ENCODE measurements at places on chromosomes 7 and 10.

DNA sequence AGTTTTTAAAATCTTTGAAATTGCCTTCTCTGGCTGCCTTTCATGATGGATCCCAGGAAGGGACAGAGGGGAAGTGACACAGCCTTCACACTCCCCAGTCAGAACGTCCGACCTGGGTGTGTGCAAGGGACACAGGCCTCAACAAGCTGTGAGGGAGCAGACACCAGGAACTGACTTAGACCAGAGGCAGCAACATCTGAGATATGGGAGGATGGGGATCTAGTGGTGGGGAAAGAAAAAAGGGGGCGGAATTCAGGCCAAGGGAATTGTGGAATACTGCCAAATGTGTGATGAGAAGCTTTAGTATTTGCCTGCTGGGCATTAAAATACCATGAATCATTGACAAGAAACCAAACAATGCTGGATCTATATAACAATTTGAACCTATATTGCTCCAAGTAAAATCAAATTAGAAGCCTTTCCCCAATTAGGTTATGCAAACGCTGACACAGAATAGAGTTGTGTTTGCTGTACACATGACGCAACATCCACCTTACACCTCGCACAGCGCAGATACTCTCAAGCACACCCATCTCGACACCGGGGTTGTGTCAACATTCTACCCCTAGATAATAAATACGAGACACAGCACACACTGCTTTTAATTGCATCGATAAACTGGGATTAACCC lies 17.2 kb upstream of the MNX1 start:
- DNase-seq, result no peak

- no peak for DNase-seq
Observed at GRCh38 chr7:157477550-157478212, 140.9 kb downstream of the DNAJB6 start.

DNA sequence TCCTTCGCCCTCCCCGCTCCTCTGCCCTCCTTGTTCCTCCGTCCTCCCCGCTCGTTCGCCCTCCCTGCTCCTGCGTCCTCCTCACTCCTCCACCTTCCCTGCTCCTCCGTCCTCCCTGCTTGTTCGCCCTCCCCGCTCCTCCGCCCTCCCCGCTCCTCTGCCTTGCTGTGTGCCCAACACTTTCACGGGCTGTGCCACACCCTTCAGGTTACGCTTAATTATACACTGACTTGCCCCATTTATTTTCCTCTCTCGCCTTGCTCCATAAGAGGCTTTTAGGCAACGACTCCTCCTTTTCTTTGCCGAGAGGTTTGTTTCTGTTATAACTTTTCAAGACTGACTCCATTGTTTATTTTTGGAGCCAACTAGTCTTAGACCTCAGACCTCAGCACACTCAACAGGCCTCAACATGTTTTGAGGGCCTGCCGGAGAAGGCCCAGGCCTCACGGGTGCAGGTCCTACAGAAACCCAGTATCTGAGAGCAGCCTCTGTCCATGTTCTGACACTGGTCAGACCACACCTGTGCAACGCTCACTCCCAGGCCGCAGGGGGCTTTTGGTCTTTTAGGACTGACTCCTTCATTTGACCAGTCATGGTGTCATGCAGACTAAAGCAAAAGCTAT lies 18.2 kb upstream of the PRKAG2 start:
- DNase-seq, result no peak

- DNase-seq, result no peak
Observed at GRCh38 chr10:128097783-128098182, 28.4 kb downstream of the MKI67 start.

DNA sequence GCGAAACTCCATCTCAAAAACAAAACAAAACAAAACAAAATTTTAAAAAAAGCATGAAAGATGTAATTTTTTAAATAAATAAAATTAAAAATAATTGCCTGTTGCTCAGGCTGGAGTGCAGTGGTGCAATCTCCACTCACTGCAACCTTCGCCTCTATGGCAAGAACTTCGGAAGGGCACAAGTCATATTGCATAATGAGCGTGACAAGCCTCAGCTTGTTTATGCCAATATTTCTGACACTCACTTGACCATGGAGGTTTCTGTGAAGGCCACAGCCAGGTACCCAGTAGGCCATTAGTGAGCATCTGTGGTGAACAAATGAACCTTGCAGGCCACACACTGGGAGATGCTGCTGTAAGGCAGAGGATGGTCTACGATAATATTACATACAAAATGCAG lies 106.1 kb upstream of the KMT2C start:
- DNase-seq, result no peak

DNA sequence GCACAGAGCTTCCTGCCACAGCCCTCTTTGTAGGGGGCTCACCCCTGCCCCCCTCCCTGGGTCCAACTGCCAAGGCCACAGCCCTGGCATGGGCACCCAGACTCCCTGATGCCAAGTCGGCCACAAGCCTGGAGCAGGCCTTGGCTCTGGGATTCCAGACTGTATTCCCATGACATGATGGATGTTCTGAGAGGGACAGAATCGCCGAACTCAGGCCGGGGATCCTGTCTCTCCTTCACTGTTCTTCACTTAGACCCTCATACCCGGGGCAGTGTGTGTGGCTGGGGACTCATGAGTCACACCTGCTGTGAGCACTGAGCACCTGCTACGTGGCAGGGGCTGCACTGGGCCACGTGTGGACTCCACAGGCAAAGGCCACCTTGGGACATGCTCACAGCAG lies 7.9 kb downstream of the CALML5 start:
- no peak for DNase-seq

DNA sequence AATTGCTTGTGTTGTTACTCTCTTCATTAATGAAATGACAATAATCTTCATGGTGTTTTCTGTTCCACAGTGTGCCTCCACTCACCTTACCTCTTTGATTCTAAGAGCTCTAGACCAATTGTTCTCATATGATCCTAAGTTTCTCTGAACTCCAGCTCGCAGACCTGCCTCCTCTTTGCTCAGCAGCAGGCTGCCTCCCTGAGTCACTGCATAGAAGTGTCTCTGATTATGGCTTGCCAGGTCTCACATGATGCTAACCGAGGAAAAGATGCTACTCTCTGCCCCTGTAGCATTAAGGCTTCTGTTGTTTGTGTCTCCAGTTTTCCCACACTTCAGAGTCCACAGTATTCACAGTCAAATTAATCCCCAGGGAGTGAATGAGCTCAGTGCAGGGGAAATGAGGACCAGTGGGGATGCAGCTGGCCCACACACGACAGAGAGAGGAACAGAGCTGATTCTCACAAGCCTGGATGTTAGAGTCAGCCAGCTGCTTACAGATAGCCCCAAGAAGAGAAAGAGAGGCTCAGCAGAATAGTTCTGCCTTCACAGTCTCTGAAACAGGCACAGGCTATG lies 145.9 kb upstream of the EGR2 start:
- no peak for DNase-seq

- no peak for DNase-seq
Observed at GRCh38 chr7:135769005-135769802, 20.6 kb upstream of the FAM180A start.

DNA sequence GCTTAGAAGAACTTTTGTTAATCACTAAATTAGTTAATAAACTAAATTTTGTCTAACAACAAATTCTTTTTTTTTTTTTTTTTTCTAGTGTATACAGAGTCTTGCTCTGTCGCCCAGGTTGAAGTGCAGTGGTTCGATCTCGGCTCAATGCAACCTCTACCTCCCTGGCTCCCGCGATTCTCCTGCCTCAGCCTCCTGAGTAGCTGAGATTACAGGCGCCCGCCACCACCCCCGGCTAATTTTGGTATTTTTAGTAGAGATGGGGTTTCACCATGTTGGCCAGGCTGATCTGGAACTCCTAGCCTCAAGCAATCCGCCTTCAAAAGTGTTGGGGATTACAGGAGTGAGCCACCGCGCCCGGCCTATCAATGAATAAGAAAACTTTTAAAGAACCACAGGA lies 1.1 kb upstream of the IQUB start:
- DNase-seq, result no peak

DNA sequence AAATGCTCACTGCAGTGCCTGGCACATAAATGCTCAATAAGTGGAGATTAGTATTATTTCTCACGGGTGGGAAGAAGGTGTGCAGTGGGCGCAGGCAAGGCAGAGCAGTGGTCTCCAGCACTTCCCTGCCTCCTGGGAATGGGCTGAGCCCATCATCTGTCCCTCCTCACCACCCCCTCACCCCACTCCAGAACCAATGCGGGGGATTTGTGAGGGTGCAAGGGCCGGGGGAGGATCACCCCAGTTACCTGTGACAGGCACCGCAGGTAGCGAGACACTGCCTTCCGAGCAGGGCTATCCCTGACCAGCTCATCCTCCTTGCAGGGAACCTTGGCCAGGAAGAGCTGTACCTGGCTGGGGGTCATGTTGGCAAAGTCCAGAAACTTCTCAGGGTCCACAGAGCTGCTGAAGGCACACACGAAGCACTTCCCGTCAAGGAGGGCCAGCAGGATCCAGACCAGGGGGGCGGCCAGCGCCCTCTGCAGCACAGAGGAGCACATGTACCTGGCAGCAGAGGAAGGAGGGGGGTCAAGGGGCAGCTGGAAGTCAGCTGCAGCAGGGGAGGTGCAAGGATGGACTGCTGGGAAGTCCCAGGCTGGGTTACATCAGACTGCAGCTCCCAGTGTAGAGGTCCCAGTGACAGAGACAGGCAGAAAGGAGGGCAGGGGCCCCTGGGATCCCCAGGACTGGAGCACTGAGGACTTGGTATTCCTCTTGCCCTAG lies 2.8 kb downstream of the CALHM3 start:
- DNase-seq, result no peak

DNA sequence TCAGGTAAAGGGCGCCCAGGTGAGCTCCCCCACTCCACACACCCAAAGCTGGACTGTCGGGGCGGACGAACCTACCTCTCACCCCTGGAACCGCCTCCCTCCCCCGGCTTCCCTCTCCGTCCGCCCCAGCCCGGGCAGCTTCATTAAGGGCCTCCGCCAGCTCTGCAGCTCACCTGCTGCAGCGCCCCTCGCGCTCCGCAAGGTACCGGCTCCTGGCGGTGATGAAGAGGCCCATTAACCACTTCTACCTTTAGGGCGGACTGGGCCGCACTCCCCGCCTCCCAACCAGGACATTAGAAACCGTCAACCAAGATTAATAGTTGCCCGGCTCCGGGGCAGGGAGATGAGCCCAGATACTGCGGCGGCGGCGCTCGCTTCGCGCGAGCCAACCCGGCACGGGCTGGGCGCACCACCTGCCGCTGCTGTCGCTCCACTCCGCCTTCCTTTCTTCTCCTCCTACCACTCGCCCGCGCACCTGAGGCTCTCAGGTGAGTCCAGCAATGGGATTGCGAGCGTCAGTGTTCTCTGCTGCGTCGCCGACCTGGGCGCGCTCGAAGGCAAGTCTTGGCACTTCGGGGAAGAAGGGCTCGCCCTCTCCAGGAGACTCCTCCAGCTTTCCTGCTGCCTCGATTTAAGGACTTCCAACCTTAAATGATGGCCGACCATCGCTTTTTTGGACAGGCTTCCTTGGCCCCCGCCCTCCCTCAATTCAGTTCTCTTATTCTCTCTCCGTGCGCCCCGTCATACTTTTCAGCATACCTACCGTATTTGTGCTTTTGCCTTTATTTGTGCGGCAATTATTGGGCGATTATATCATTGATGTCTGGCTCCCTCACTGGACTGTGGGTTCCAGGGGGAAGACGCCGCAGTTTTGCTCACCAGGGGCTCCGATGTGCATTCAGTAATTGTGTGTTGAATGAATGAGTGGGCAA lies 13.6 kb upstream of the KAZALD1 start:
- DNase-seq, result no peak

DNA sequence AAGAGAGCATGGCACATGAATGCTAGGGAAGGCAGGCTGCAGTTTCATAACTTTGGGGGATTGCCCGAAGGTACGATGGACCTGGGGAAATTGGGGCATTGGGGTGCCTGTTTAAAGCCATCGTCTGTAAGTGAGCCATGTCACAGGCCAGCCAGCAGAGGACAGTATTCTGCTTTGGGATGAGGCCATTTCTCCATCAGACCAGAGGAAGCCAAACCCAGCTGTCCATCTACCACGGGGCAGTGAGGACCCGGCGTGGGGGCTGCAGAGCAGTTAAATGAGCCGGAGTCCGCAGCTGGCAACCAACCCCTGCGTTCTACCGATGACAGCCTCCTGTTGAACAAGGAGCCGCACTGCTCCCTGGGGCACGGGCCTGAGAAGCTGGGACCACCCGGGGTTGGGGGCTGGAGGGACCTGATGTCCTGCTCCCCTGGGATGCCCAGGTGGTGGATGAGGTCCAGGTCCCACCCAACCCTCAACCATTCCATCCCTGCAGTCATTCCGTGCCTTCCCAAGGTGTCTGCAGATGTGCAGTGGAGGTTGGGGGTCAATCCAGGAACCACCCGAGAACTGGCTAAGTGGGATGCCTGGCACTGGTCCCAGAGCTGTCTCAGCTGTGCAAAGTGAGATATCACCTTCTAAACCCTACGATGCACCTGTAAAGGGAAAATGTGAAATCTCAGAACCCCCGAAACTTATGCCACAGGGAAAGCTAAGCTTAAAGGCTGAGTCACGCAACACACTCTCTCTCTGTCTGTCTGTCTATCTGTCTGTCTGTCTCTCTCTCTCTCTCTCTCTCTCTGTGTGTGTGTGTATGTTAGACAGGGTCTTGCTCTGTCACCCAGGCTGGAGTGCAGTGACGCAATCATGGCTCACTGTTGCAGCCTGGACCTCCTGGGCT lies 12.1 kb upstream of the RHBDD2 start:
- DNase-seq, result no peak

- DNase-seq, result no peak
Observed at GRCh38 chr7:103348452-103348851, 1.0 kb downstream of the PSMC2 start.

GRCh38 chr10:22765660-22766547 lies 51.5 kb upstream of the PIP4K2A start:
- no peak for DNase-seq

DNA sequence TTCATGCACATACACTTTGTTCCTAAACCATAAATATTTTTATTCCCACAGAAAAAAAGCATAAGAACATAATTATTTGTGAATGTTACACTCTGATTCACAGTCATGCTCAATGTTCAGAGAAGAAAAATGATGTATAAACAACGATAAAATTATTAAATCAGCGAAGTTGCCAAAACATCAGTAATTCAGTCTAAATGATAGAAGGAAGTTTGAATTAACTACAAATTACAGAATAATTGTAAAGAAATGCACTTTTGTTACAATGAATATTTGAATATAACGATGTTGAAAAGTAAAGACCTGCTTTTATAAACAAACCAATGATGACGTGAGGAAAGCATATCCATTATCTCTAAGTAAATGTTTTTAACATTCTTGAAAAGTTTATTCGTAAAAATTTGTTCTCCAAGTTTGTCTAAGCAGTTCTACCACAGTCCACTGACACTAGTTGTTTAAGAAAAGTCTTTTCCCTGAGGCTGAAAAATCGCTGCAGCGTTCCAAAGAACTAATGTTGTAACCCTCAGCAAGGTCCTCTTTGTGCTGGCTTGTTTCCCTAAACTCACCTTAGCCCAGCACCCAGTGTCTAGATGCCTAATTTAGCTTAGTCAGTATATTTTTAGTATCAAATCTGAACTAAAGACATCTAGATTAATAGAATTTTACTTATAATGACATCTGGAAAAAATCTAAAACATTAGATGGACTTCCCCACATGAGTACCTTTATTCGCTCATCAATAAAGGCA lies 30.4 kb downstream of the TSPAN12 start:
- no peak for DNase-seq

- no peak for DNase-seq
Observed at GRCh38 chr7:84236398-84236797, 41.8 kb upstream of the SEMA3A start.

GRCh38 chr10:48976196-48976595 lies 36.6 kb upstream of the LRRC18 start:
- no peak for DNase-seq
